ENCODE measurements at places on chromosomes 5 and 9. TPM values are rescaled to one million over a fixed set of nuclear protein-coding genes. Genes with fewer than 3 reads are reported as not detected.

- peak; percentile 91 for DNase-seq
These were observed 77.9 kb upstream of the MVB12B start for GRCh38 chr9:126248680-126249079.

DNA sequence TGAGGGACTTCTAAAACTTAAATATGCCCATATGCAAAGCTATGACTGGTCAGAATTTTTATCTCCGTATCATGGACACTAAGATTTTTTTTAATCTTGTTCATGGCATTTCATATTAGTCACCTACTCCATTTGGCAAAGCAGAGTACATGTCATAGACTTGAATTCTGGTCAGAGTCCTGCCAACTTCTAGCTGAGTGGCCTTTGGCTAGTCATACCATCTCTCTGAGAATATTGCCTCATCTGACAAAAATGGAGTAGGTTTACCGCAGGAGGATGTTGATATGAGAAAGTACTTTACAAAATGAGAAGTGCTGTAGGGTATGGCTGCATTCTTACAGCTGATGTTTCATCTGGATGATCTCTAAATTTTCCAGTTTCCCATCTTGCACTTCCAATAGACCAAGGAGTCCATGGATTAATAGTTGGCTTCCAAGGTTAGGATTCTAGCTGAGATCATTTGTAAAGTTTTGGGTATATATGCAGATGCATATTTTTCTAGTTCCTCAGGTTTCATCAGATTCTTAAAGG, 150.8 kb upstream of the NR3C1 start:
- peak; percentile 97 for DNase-seq

GRCh38 chr9:110069326-110070248, 138.4 kb downstream of the C9orf152 start:
- DNase-seq, result peak; percentile 17

CDH10 gene
- 0.17 TPM for total RNA-seq

- peak; percentile 96 for DNase-seq
These were observed 53.7 kb downstream of the LHFPL2 start for GRCh38 chr5:78594610-78595457.

DNA sequence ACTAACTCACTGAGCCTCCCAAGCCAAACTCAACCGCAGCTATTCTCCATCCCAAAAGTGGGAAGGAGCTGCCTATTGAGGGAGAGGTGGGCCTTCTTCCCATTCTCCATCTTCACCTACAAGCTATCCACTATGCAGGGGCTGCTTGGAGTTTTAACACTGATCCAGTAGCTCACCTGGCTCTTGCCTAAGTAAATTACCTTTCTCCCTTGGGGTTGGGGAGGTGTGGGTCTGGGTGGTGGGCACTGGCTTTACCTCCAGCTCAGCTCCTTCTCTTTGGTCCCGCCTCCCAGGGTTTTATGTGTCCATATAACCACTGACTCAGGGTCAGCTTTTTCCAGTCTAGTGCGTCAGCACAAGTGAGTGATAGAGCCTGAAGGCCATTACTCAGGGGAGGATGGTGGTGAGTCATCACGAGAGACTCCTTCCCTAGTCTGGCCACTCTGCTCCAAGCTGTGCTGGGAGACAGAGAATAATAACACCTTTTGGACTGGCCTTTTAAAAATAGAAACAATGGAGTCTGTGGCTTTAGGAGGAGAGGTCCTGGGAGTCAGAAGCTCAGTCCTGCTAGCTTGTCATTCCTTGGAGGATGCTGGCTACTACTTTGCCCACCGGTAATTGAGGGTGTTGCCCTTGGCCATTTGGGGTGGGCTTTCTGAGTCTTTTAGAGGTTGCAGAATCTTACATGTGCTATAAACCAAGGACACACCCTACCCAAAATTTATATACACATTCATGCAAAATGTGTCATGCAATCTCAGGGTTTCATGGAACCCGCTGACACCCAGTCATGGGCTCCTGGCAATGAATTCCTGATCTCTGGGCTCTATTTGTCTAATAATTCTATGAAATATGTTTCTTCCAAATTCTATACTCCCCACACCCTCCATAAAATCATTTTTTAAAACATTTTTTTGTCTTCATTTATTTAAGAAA, 35.6 kb upstream of the ATP6V1G1 start:
- DNase-seq, result peak; percentile 99

- DNase-seq, result no peak
These were observed 9.2 kb downstream of the SQSTM1 start for GRCh38 chr5:179829732-179830435.

- DNase-seq, result no peak
These were observed 1429.1 kb downstream of the MAT2B start for GRCh38 chr5:164934561-164934960.

SPINK13 gene
- total RNA-seq, result not detected

- peak; percentile 99 for DNase-seq
These were observed 48.9 kb downstream of the DAB2IP start for GRCh38 chr9:121700165-121700831.

Data from mammary epithelial cell (primary cell).